ENCODE measurements at places on chromosomes 5 and 9.

DNA sequence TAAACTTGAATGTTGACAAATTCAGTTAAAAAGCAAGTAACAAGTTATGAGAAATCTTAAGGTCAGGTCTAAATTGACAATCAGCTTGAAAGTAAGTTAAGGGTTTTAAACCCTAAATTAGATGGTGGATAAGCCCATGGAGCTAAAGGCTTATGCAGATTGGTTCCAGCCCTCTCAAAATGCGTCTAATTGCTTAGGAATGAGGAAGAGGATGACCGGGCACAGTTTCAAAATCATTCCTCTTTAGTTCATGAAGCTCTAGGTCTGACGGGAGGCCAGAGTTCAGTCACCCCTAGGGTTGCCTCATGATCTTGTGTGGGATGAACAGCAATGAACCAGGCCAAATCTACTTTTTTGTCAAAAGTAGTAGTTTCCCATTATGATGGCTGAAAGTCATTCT, 75.4 kb downstream of the SLC38A9 start:
- no peak for DNase-seq

DNA sequence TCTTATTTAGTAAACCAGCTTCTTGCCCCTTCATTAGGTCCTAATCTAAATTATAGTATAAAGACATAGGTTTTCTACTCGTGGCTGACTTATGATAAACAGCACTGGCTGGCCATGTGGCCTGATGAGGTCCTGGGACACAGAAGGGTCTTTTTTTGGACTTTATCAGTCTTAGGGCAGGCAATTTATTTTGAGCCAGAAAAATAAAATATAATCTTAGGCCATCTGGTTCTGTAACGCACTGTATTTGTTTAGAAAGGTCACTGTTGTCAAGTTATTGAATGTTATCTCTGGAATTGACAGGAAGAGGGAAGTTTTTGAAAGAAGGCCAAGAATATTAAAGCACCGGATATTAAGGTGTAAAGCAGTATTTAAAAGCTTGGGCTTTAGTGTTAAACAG, 53.9 kb downstream of the RFX3 start:
- DNase-seq = no peak

- DNase-seq = no peak
Measured at GRCh38 chr5:109304309-109304708, 105.5 kb downstream of the PJA2 start.

DNA sequence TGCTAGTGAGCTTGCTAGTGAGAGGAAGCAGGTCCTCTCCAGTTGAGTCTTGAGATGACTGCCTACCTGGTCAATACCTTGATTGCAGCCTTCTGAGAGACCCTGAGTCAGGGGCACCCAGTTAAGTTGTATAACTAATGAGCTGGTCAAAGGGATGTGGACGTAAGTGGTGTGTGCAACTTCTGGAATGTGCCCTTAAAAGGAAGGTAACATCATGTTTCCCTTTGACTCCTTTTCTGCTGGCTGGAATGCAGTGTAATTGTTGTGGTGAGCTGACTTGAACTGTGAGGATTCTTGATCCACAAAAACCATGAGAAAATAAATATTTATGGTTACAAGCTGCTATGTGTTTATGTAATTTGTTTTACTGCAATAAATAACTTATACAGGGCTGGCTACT, 2.4 kb upstream of the SNX2 start:
- no peak for DNase-seq

- no peak for DNase-seq
Measured at GRCh38 chr9:19416143-19416542, 7.3 kb downstream of the ACER2 start.

- no peak for DNase-seq
Measured at GRCh38 chr9:75451045-75451444, 362.7 kb downstream of the OSTF1 start.

DNA sequence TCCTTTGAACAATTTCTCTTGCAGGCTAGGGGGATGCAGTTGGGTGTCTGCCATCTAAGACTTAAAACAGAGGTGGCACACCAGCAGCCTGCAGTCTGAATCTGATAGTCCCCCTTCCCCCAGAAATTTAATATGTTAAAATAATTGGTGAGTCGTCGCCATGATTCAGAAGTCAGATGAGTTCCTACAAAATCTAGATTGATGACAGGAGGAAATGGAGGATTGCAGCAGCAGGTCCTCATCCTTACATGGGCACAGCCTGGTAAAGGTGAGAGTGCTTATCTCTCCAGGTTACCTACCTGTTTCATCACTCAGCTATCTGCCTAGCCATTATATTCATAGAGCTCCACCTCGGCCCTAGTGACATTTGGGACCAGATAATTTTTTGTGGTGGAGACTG, 112.3 kb downstream of the PCSK1 start:
- no peak for DNase-seq

- no peak for DNase-seq
Measured at GRCh38 chr5:108749128-108749861, 1.6 kb downstream of the FER start.

GRCh38 chr9:131692612-131693562, 47.0 kb downstream of the RAPGEF1 start:
- no peak for DNase-seq

- DNase-seq = no peak
Measured at GRCh38 chr5:76524868-76525267, 98.3 kb downstream of the F2RL2 start.

DNA sequence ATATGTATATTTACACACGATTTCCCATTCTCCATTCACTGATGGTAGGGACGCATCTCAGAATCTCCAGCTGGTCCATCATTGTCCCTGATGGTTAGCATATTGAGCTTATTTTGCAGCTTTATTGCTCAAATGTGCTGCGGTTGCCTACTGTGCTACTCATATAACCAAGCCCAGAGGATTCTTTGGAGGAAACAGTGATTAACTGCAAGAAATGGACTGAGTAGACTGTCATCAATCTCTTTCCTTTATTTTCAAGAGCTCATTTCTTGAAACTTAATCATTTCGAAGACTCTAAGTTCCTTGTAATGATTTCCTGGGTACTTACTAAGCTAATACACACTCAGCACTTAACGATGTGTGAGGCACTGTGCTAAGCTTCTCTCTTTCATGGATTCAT, 119.0 kb downstream of the MAT2B start:
- DNase-seq = no peak

DNA sequence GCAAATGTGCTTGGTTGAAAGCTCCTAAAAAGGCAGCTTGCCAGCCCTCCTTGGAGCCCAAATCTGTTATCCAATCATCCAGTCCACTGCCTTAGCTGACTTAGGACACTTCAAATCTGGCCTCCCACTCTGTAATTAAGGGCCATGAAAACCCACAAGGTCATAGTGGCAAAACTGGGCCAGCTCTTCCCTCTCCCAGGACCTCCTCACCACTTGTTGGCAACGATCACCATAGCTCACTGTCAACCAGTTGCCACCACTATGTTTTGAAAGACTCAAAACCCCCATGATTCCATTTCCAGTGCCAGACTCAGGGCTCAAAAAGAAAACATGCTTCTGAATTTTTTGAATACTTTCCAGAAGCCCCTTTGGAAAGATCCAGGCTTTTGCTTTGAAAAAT, 107.5 kb downstream of the NREP start:
- DNase-seq = no peak

DNA sequence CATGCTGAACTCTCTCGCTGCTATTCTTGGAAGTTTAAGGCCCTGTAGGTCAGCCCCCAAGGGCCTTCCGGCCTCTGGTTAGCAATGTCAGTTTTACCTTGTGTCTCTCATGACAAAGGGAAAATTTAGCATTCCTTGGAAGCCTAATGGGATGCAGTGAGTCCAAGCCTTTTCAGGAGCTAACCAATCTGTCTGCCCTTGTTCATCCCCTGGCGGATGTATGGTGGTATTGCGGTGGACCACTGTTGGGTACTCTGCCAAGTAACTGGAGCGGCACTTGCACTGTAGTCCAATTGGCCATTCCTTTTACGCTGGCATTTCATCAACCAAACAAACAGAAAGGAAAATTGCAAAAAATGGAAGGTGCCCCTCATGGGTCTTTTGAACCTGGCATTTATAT, 318.4 kb upstream of the NMUR2 start:
- DNase-seq = no peak

DNA sequence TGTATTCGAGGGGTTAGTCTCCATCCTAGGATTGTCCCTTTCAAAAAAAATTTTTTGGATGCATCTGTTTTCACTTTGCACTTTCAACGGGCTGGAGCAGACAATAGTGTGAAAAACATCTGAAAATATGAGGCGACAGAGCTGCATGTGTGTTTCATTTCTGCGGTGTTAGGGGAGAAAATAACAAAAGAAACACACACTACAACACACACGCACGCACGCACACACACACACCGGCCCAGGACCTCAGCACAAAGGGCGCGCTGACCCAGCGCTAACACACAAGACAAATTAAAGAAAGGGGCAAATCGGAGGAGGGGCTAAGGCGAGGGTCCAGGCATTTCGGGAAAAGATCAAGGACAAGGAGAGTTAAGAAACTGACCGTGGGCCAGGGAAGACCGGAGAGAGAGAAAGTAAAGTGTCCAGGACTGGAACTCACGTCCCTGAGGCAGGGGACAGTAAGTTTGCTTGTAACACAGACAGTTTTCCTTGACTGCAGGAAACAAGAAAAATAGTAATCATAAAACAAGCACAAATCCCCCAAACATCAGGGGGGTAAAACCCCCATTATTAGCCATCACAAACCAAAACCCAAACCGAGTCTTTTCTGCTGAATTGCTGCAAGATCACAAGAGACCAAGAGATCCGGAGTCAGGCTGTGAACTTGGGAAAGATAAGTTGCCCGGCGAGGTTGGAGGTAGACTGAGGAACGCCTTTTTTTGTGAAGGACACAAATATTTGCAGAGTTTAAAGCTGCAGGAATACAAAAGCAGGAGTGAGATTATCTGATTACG, 302.1 kb downstream of the PARP8 start:
- DNase-seq = no peak

- no peak for DNase-seq
Measured at GRCh38 chr5:84885485-84886258, 501.0 kb upstream of the EDIL3 start.

- DNase-seq = no peak
Measured at GRCh38 chr5:146041180-146041789, 64.1 kb downstream of the PLAC8L1 start.

- peak; percentile 39 for DNase-seq
Measured at GRCh38 chr5:127296321-127296720, 5.7 kb downstream of the MEGF10 start.

GRCh38 chr9:106862821-106863720, at the start of gene ZNF462:
ZNF462 (plus strand) TSS chr9:106863166; CDS start chr9:106923384, 60,218 bp downstream.
- DNase-seq = no peak

DNA sequence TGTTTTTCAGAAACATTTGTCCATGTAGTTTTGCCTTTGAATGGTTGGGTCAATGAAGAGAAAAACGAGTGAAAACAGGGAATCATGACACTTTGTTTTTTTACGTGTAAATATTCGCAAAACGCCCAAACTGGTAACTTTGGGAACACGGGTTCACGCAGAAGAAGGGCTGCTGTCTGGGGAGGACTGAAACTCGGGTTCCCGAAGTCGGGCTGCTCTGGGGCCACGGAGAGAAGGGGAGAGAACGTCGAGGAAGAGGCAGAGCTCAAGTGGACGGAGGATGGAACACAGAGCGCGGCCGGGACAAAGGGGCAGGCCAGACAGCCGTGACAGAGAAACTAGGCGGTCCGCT, 478 bp upstream of the SETD9 start:
- DNase-seq = no peak

DNA sequence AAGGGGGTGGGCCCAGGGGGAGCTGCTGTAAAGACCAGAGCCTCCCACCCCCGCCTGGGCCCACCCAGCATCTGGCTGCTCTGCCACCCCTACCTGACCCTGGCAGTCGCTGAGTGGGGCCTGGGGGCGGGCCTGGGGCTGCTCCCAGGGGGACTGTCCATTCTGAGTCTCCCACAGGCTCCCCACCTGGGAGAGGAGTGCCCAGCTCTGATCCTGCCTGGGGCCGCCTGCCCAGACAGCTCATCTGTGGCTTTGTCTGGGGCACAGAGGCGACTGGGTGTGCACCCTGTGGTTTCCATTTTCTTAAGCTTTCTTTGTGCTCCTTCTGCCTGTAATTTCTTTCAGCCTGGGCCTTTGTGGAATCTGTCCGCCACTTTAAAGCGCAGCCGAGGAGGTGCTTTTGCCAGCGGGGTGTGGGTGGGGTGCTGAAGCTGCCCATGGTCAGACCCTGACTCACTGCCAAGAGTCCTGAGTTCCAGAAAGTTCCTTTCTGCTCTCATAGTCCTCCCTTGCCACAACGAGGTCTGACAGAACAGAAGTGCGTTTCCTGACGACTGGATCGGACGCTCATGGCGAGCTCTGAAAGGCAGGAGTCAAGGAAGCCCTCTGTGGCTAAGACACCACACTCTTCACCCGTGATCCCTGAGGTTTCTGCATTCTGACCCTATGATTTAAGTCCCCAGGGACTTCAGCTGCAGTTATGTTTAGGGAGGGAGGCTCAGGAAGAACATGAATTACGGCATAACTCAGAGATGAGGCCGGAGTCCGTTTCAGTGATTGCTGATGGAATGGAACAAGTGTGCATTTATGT, 225.0 kb downstream of the FANCC start:
- DNase-seq = peak; percentile 87

DNA sequence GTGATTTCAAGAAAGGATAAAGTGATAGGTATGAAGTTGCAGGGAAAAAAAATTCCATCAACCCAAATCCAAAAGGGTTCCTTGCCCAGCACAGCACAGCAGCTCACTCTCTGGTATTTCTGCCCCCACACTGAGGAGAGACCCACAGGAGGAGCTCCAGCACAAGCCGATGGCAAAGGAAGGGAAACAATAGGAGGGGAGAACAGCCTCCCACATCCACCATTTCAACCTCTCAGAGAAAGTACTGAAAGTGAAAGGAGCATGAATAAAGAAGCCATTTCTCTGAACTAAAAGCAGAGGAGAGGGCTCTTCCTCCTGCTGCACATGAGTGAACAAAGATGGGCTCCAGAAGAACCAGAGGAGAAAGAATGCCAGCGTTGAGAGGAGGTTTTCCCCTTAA, 54.9 kb upstream of the ZSWIM6 start:
- no peak for DNase-seq

GRCh38 chr5:176614805-176615478, 5.0 kb upstream of the GPRIN1 start:
- no peak for DNase-seq
